ENCODE measurements at places on chromosomes 1 and 21.

DNA sequence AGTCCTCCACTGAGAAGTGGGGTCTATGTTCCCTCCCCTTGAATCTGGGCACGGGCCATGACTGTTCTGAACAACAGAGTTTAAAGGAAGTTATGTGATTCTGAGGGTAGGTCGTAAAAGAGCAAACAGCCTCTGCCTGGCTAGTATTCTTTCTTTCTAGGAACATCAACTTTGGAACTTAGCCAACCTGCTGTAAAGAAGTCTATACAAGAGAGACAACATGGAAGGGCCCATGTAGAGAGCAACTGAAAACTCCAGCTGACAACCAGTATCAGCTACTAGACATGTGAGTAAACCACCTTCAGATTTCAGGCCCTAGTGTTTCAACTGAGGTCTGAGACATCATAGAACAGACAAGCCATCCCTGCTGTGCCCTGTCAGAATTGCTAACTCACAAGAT is 7.5 kb downstream of the SELENOF start:
- no peak for DNase-seq

DNA sequence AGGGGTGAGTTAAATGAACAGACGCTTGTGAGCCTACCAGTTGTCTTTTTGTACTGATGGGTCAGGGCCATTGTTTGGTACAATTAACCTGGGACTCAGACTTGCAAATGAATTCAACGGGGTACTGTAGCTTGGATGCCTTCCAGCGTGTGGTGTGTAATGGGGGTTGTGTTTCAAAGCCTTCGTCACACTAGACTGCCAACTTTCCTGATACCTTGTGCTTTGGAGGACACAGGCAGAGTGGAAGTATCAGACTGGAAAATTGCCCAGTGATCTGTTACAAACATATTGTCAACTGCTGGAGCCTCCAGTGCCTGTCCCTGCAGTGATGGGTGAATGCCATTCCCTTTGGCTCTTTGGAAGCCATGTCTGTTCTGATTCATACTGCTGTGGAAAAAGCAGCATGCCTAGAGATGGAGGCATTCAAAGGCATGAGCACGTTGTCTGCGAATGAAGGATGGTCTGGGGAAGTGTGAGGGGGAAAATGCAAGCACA is 384.5 kb downstream of the LMX1A start:
- DNase-seq, result no peak

- no peak for DNase-seq
Observed at GRCh38 chr1:201818971-201819750, 9.8 kb upstream of the IPO9 start.

DNA sequence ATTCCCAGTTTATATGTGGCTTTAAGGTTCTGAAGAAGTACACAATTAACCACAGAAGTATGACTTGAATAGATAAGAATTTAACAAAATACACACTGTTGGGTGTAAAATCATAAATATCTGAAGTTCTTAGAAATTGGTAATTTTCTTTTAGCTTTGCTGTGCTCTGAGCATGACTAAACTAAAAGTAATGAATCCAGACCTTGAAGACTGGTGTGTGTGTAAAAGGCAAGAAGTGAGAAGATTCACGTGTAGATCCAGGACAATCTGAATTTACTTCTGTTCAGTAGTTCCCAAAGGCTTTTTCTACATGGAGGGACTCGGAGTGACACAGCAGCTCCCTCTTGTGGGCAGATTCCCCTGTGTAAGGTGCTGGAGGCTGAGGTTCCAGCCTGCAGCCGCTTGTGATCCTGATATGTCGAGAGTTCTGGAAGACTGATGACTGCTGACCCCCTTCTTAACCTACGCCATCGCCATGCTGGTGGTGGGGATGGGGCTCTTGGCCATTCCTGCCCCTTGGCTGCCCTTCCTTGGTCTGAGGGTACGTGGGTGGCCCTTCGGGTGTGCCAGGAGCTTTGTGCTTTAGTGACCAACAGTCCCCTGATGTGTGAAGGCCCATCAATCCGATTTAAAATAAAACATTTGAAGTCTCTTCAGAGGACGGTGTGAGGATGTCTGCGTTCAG is 62.7 kb downstream of the ADARB1 start:
- peak; percentile 35 for DNase-seq

- DNase-seq, result no peak
Observed at GRCh38 chr1:7755448-7755847, 15.6 kb upstream of the VAMP3 start.

DNA sequence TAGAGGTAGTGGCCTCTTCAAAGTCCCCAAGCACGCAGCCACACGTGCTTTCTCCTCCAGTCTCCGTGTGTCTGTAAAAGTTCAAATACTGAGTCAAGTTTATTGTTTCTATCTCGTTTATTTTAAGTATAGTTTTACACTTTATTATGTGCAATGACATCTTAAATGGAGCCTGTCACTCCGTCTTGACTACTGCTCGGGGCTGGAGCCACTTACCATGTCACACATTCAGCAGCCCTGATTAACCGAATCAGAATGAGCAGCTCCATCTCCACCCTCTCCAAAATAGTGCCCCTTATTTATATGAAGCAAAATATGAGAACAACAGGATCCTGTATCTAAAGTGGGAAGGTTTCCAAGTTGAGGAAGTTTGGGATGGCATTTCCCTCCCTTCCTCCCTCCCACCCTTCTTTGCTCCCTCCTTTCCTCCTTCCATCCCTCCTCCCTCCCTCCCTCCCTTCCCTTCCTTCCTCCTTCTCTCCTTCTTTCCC is 201.0 kb downstream of the PBX1 start:
- DNase-seq, result no peak
